Muscle of arm (tissue), 14 donors: ENCODE measurements at places on chromosomes 11 and 22. TPM values are rescaled to one million over a fixed set of nuclear protein-coding genes. Genes with fewer than 3 reads are reported as not detected.

GRCh38 chr11:131811383-131811782, 441.0 kb downstream of the NTM start:
- no peak for DNase-seq

GRCh38 chr22:41745968-41746367, 46.7 kb downstream of the MEI1 start:
- no peak for DNase-seq

DNA sequence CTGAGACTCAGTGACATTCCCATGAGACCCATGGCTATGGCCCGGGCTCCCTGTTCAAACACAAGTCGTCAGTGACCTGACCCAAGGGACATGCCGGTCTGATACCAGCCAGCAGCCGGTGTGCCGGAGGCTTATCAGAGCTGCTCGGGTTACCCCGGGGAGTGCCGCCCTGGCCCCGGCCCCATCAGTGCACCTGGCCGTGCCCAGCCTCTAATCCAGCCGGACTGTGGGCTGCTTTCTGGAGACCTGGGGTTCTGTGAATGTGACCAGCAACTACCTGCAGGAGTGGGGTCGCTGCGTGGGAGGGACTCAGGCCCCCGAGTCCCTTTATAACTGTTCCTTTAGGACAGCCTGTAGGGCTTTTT, 52.7 kb downstream of the LINC01488 start:
- no peak for DNase-seq

Gene C22orf31
- polyA plus RNA-seq = not detected

GRCh38 chr11:118746988-118747585, 43.9 kb downstream of the DDX6 start:
- no peak for DNase-seq

Gene GANAB
- polyA plus RNA-seq = 148 TPM

DNA sequence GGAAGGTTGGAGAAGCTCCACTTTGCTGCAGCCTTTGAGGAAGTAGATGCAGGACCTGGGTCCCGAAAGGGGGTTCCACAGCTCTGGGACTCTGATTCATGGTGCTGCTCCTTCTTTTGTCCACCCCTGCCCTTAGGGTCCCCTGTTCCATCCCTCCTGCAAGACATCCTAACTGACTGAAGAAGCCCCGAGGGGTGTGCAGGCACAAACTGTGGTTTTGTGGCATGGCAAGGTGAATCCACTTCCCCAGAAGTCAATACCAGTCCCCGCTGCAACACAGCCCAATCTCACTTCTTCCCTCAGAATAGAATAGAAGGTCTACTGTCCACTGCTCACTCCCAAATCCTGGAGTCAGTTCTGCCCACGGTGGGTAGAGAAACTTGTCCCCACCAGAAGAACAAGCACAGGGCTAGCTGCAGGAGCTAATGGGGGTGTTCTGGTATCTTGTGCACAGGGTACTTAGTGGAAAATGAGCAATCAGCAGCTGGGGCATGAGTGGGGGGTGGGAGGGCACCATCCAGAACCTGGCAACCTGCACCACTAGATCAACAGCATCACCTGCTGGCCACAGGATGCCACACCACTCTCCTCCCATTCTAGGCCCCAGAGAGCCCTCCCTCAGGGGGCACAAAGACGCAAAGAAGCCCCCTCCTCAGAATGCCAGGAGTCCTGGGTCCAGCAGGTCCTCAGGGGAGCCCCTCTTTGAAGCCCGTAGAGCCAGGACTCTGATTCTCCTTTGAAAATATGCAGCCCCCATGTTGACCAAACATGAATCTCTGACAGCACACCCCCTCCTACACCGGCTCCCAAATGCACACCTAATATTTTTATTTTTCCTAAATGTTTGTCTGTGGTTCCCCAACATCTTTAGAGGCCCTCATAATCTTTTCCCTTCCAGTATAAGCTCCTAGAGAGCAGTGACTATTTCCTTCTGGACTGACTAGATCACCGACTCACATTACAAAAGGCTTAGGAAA, 14.1 kb downstream of the SPATA19 start:
- DNase-seq = no peak

GRCh38 chr11:44530413-44531115, 34.9 kb upstream of the CD82 start:
- DNase-seq = no peak

Gene KRTAP5-8
- not detected for polyA plus RNA-seq

- no peak for DNase-seq
These were observed 123.8 kb downstream of the RAB38 start for GRCh38 chr11:88051396-88051795.

GRCh38 chr11:130522284-130522961, 74.0 kb downstream of the ADAMTS15 start:
- DNase-seq = peak; percentile 84

- DNase-seq = no peak
These were observed 9.9 kb upstream of the MYEOV start for GRCh38 chr11:69284081-69284511.

Gene SCN4B
- 2.9 TPM for polyA plus RNA-seq

GRCh38 chr11:12217879-12218278, 107.5 kb downstream of the MICAL2 start:
- no peak for DNase-seq

GRCh38 chr11:130243816-130244215, 70.9 kb downstream of the ZBTB44 start:
- DNase-seq = no peak

- DNase-seq = no peak
These were observed 303.9 kb downstream of the CASP12 start for GRCh38 chr11:104594228-104594958.

Gene CSF2RB
- polyA plus RNA-seq = 3.5 TPM

- DNase-seq = no peak
These were observed 26.5 kb downstream of the SYT7 start for GRCh38 chr11:61554172-61554988.

- DNase-seq = no peak
These were observed 8.7 kb upstream of the EFCAB6 start for GRCh38 chr22:43820651-43821305.

GRCh38 chr22:36770513-36771231, 5.2 kb downstream of the IFT27 start:
- no peak for DNase-seq
